ENCODE measurements at places on chromosomes 11 and 22.

- DNase-seq, result no peak
Observed at GRCh38 chr11:73750228-73750627, 10.6 kb downstream of the RAB6A start.

GRCh38 chr22:22687638-22688500 is 43.5 kb downstream of the GGTLC2 start:
- DNase-seq, result no peak

GRCh38 chr11:11078344-11079086 is 220.7 kb upstream of the ZBED5 start:
- no peak for DNase-seq

- DNase-seq, result no peak
Observed at GRCh38 chr22:37544955-37545702, 15.2 kb upstream of the CDC42EP1 start.

GRCh38 chr22:36763576-36763975 is 12.3 kb downstream of the IFT27 start:
- no peak for DNase-seq

DNA sequence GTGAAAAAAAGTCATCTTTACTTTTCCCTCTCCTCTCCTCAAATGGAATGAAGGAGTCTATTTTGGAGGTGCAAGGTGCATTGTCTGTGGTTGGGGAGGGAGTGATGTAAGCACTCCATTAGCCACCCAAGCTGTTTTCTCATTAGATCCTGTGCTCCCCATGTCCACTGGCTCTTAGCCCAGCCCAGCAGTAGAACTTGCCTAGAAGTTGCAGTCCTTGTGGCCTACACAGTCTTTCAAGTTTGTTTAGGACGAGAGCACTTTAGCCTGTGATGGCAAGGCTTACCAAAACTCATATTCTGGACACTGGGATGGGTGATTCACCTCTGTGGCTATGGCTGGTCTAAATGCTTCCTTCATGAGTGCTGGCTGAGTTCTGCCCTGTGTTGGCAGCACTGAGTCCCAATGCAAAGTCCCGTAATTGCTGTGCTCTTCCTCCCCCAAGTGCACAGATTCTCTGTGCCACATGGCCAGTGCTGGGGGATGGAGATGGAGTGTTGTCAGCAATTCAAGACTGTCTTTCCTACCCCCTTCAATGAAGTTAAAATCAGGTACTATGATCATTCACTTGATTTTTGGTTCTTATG is 15.8 kb downstream of the SLC22A25 start:
- no peak for DNase-seq

DNA sequence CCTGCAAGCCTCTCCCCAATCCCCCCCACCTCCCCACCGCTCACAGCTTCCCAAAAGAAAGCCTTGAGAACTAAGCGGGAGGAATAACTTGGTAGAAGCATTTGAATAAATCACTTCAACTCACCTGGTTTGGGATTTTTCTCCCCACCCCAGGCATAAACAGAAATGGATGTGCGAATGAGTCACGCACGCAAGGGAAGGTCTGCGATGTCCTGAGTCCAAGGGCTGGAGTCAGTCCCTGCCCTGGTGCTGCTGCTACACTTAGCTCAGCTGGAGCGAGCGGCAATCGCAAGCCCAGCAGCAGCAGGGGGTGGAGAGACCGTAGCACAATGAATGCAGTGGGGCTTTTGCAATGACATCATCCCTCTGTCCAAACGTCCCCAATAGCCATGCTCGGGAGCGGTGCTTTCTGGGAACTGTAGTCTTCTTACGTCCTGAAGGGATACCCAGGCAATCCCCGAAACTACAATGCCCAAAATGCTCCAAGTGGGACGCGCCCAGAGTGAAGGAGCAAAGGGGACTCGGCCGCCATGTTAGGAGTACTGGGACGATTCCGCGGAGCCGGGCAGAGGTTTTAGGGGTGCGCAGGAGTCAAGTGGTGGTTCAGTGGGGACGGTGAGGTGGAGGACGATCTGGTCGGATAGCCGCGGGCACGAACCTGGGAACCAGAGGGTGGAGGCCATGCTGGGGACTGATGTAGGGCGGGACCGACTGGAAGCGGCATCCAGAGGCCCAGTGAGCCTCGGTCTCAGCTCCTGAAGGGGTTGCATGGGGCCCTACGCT is at the start of gene RAB30:
TSS of gene RAB30 (minus strand) at position 331 of the 783 bp plus-strand sequence. CDS start 74,581 bp downstream, outside the sequence.
- DNase-seq, result peak; percentile 99

GRCh38 chr22:37126383-37126782 is 16.9 kb upstream of the TMPRSS6 start:
- no peak for DNase-seq

DNA sequence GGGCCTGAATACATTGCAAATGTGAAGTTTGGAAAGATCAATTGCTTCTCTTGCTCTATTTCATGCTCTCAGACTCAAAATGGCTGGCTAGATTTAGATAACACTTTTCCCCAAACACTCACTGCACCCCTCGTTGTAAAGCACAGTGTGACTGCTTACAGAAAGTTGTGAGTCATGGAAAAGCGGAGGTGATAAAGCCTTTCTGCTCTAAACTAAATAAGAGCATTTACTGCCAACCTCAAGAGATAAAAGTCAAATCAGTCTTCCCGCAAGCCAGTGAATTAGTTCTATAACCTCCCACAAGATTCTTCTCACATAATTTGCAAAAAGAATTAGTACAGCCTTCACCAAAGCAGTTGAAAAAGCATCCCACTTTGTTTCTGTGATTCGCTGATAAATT is 168.7 kb downstream of the WT1 start:
- DNase-seq, result no peak

- no peak for DNase-seq
Observed at GRCh38 chr11:114124601-114125144, 65.2 kb downstream of the ZBTB16 start.

DNA sequence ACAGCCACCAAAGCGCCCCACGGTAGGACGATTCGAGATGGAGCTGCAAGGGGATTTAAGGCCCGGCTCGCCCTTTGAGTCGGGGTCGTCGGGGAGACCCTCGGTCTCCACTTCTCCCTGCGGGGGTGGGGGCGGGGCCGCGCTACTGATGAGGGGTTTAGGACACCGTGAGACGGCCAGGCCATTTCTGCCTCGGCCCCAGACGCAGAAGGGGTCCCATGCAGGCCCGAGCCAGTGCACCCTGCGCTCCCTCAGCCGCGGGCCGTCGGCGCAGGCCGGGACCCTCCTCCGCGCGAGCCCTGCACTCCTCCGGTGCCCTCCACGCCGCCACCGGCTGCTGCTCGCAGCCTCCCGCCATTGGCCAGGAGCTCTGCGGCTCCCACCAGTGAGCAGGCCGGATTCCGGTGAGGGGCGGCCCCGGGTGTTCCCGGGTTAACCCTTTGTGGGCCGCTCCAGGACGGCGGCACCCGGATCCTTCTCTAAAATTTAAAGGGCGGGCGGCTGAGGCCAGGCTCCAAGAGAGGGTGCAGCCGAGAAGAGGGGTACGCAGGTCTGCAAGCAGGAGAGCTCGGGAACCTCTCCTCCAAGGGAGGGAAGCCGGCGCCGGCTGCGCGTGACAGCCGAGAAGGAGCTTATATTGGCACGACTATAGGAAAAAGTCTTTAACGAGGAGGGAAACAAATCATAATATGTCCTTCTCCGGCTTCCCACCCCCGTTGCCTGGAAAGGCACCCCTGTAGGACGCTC is 18.0 kb downstream of the CREB3L1 start:
- peak; percentile 52 for DNase-seq

DNA sequence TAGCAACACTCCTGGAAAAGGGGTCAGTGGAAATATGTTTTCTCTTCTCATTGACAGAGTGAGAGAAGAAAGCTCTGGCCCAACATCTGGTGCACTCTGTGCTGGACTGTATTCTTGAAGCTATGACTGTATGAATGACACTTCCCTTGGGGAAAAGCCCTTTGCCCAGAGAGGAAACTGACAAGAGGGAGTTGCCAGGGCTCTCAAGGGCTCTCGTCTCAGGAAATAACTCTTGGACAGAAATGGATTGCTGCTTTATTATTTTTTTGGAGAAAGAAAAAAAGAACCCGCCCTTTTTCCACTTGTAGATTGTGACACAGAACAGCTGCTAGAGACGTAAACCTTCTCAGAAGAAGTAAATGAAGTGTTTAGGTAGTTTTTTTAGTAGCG is 11.4 kb downstream of the ETS1 start:
- no peak for DNase-seq

DNA sequence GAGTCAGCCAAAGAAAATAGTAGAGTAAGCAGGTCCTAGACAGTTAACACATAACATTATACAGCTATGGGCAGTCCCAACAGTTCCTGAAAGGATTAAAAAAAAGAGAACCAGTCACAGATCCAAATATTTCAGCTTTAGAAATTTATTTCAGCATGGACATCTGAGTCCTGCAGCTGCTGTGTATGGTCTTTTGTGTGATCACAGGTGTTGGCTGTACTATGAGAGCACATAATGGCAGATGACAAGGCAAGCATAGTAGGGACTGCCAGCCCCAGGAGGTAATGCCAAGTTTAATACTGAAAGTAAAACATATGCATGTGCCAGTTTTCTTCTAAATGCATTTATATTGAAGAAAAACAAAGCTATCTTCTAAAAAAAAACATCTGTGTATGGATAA is 158.1 kb downstream of the GRIA4 start:
- DNase-seq, result no peak

GRCh38 chr11:63212742-63213141 is 30.7 kb downstream of the SLC22A25 start:
- DNase-seq, result no peak

All from fibroblast of skin of left biceps (primary cell).